ENCODE measurements at places on chromosomes 3 and 15.

- no peak for DNase-seq
Observed at GRCh38 chr15:47577461-47577860, 139.8 kb upstream of the SEMA6D start.

DNA sequence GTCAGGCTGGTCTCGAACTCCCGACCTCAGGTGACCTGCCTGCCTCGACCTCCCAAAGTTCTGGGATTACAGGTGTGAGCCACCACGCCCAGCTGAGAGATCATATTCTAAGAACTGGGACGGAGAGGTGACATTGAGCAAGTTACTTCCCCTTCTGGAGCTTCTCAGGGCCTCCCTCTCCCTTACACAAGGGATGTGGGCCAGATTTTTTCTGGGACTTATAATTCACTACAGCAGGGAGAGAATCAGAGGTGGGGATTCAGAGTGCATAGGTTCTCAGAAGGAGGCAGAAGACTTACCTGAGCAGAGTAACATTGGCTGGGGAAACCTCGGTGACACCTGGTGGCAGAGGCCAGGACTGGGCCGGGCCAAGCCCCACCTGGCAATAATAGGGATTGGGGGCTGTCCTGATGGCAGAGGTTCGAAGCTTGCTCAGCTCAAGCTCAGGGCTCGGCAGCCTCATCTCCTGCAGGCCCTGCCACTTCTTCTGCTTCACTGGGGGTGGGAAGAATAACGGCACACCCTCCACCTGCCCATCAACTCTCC is 6.8 kb downstream of the LTK start:
- DNase-seq, result no peak

DNA sequence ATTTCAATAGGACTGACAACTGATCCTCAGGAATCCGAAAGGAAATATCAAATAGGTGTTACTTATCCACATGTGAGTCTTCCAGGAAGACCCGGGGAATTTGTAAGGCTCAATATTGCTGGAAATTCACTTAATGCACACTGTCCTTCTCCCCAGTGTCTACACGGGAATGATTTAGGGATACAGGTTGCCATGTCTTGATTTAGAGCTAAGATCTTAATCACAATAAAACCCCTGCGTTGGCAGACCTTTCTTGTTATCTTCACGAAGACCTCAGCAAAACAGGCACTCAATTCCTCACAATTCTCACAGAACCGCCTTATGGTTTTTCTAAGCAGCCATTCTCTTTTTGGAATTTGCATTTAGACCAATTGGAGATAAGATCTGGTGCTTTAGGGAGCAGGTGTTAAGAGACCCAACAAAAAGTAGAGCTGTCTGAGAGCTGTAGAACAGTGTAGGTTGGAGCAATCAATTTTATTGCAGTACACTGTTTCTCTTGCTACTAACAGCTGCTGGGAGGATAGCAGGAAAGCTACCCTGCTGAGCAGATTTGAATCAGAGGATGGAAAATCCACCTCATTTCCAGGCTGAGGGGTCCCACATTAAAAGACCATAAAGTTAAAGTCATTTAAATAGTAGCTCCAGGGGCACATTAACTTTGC is 925.7 kb downstream of the EPHA3 start:
- no peak for DNase-seq

GRCh38 chr15:63948971-63949370 is 97.3 kb downstream of the DAPK2 start:
- no peak for DNase-seq

DNA sequence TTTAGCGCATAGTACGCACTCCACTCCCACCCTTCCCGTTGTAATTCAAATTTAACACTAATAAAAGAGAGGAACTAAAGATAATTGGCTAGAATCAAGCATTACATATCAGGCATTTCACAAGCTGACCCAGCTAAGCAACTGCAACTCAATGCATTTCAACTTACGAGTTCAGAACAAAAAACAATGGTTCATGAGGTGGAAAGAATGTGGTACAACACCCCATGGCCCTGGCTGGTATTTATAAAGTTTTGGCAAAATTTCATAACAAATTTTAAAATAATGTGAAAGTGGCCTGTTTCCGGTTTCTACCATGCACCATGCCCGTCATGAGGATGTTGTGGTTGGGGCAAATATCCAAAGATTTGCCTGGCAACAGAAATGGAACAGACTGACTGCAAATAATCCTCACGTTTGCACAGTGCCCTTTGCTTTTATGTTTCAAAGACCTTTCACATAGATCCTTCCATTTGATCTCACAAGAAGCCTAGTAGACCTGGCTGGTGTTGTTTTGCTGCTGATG is 455.3 kb upstream of the NR2F2 start:
- DNase-seq, result peak; percentile 66

GRCh38 chr3:64924961-64925360 is 237.2 kb upstream of the ADAMTS9 start:
- DNase-seq, result no peak

GRCh38 chr15:67174446-67174845 is 80.0 kb downstream of the AAGAB start:
- no peak for DNase-seq

DNA sequence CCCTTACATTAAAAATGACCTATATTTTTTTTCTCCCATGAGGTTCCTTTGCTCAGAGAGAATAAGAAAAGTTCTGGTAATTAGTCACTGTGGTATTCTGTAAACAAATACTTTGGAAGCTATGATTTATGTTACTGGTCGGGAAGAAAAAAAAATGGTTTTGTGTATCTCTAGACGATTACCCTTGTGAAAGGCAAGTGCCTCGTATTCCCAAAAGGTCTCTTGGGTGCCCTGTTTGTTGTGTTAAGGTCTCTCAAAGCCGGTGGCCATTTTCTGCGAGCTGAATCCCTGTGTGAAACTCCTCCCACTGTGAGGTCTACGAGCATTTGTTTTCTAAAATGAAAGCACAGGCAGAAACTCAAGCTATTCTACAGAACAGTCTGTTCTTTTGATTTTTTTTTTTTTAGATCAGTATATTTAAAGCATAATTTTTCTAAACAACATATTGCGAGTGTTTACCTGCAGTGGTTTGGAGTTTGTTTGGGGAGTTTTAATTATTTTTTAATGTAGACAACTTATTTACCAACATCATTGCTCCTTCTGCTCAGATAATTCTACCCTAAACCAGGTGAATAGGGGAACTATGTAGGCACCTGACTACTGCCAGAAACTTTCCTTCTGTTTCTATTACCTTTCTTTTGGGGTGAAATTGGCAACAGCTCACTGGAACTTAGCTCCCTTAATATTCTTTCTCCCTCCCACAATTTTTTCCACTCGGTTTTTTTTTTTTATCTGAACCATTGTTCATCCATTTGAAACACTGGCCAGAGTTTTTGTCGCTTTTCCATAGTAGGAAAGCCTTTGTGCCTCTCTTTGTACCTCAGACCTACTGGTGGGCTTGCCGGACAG is 44.0 kb downstream of the ZBTB38 start:
- DNase-seq, result peak; percentile 94

GRCh38 chr3:24341668-24342067 is 153.0 kb downstream of the THRB start:
- no peak for DNase-seq

DNA sequence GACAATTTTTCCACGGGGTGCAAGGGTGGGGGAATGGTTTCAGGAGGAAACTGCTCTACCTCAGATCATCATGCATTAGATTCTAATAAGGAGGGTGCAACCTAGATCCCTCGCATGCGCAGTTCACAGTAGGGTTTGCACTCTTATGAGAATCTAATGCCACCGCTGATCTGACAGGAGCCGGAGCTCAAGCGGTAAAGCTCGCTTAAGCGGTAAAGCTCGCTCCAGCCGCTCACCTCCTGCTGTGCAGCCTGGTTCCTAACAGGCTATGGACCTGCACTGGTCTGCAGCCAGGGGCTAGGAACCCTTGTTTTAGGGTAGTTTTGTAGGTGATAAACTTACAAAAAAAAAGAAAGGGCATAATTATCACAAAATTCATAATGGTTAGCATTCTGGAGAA is 53.9 kb upstream of the RYR3 start:
- no peak for DNase-seq

- no peak for DNase-seq
Observed at GRCh38 chr15:47599806-47600205, 117.5 kb upstream of the SEMA6D start.

GRCh38 chr3:107753494-107753893 is 230.7 kb downstream of the BBX start:
- peak; percentile 25 for DNase-seq

DNA sequence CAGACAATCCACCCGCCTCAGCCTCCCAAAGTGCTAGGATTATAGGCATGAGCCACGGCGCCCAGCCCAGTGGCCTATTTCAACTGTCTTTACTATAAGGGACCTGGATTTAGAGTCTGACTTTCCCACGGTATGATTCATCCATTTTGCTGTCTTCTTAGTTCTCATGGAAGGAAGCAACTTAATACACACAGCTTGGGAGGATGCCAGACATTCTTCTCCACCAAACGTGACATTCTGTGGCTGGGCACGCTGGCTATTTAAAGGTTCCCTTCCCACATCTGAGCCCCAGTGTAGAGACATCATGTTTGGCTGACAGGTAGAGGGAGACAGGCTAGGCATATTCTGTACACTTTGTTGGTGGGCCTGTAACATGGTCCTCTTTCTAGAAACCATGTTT is 26.2 kb downstream of the FAM43A start:
- peak; percentile 98 for DNase-seq

- peak; percentile 100 for DNase-seq
Observed at GRCh38 chr3:177830411-177830849, 633.1 kb upstream of the TBL1XR1 start.

DNA sequence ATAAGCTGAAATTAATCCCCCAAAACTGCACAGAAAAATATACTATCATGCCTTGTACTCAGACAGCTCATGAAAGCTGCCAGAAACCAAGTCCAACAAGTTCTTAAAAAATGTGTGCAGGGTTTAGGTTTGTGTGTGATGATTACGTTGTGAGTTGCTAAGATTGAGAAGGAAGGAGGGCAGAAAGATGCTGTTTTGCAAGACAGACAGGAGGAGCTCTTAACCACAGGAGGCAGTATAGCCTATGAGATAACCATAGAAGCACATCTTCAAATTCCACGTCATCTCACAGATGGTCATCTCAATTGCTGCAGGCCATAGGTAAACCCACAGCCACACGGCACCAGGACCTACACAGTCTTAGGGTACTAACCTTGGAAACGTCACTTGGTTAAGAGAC is 191.9 kb downstream of the STT3B start:
- peak; percentile 86 for DNase-seq

GRCh38 chr3:178518660-178519396 is 17.4 kb upstream of the KCNMB2 start:
- DNase-seq, result no peak

DNA sequence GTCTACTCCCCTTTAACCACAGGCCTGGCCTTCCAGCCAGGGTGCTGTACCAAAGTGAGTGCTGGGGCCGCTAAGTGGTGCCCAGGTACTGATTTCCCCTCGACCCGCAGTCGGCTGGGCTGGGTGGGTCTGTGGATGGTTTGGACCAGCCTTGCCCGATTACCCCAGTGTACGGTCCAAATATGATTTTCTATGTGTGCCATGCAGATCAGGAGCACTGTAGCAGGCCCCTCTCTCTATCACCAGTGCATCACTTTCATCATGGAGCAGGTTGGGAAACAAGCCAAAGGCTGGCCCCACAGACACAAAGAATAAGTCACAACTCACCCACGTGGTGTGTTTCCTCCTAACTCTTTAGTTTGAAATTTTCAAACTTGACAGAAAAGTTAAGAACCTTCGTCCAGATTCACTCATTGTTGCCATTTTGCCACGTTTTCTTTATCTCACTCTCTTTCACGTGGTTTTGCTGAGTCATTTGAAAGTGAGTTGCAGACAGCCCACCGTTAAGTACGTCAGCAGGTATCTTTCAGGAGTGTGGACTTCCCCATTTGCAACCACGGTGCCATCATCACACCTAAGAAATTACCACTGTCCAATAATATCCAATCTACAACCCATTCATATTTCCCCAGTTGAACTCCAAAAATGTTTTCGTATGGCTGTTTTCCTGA is 37.0 kb downstream of the ZNF710 start:
- peak; percentile 61 for DNase-seq

DNA sequence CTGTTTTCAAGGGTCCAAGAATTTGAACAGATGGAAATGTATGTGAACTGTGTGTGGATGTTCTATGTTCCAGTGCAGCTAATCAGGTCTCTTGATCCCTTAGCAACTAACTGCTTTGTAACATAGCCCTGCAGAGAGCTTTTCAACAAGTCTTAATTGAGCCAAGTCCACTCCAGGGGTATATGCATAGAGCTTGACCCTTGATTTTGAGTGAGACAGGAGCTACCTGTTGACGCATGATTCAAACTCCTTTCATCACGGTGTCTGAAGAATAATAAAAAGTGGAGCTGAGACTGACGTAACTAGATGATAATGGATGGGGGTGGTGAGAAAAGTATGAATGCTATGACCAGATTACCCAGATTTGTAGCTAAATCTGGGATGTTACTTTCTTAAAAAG is 93.3 kb upstream of the CCDC54 start:
- peak; percentile 78 for DNase-seq

DNA sequence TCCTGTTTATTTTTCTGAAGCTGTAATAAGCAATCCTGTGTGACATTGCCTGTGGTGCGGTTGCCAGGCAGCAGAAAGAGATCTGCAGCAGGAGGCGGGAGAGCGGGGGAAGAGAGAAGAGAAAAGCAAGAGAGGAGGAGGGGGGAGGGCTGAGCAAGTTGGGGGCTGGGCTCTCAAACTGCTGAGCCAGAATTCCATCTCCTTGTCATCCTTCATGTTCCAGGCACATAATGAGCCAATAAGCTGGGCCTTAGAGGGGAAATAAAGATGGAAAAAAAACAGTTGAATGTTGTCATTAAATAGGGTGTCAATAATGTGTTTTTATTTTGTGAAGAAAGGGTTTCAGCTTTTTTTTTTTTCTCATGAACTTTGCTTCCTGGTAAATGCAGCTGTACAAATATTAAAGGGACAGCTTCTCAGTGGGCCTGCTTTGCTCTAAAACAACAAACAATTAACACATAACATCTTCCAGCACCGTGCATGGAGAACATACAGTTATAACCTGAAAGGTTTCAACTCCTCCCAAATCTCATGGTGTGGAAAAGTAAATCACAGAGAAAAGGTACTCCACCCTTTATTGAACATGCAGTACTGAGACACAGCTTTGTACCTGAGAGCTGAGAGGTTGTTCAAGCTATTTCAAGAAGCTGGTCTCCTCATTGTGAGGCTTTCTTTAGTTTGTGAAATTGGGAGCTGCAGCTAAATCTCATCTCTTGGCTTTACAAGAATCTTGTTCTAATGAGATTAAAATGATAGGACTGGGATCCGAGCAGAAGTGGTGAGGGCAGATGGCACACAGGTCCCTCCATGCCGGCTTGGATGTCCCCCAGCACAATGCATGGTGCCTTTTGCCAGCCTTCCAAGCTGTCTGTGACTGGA is 451.1 kb upstream of the KCNMB2 start:
- DNase-seq, result peak; percentile 88

GRCh38 chr3:19815805-19816204 is 118.2 kb downstream of the EFHB start:
- no peak for DNase-seq

GRCh38 chr3:13379201-13379830 is 40.8 kb downstream of the NUP210 start:
- peak; percentile 35 for DNase-seq

DNA sequence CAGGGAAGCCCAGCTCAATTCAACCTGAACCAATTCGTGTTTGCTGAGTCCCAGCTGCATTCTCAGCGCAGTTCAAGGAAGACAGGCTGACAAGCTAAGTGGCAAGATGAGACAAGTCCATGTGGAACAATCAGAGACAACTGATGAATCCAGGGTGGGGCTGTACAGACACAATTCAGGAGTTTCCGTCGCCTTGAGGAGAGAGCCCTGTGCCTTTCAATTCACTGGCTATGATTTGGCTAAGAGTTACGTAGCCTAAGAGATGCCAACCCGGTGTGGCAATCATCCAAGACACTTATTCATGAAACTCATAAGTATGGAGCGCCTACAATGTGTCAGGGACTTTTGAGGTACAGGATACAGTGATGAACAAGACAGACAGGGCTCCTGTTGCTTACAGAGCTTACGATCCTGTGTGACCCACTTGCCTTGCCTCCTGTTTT is 15.5 kb upstream of the ZBED2 start:
- no peak for DNase-seq

Measured in amniotic epithelial cell (primary cell).